Fibroblast of villous mesenchyme (primary cell): ENCODE measurements at places on chromosomes 16 and 17. TPM values are rescaled to one million over a fixed set of nuclear protein-coding genes. Genes with fewer than 3 reads are reported as not detected.

GRCh38 chr16:75965504-75966374 is 239.4 kb upstream of the CPHXL start:
- DNase-seq = no peak

DNA sequence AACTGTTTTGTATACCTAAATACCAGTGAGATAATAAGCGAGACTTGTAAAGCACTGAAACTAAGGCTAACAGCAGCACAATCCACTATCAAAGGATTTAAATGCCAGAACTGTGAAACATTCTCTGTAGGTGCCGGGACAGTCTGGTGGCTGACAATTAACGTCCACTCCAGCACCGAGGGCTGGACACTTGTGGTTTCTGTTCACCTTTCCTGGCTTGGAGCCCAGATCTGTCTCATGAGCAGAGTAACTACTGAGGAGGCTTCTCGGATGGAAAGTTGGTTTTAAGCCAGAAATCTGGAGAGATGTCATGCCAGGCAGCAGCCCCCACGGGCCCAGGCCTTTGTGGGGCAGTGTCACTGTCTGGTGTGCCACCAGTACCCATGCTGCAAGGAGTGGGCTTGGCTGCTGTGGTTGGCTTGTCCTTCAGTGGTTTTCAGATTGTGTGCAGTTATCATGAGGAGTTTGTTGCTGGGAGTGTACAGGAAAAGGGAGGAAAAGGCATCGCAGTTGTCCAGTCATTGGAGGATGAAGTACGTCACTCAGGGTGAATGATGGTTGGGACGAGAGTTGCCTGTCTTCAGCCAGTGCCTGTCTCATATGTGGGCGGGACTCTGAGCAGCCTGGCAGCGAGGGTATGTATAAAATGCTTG is 35.5 kb downstream of the UBN1 start:
- peak; percentile 47 for DNase-seq

DNA sequence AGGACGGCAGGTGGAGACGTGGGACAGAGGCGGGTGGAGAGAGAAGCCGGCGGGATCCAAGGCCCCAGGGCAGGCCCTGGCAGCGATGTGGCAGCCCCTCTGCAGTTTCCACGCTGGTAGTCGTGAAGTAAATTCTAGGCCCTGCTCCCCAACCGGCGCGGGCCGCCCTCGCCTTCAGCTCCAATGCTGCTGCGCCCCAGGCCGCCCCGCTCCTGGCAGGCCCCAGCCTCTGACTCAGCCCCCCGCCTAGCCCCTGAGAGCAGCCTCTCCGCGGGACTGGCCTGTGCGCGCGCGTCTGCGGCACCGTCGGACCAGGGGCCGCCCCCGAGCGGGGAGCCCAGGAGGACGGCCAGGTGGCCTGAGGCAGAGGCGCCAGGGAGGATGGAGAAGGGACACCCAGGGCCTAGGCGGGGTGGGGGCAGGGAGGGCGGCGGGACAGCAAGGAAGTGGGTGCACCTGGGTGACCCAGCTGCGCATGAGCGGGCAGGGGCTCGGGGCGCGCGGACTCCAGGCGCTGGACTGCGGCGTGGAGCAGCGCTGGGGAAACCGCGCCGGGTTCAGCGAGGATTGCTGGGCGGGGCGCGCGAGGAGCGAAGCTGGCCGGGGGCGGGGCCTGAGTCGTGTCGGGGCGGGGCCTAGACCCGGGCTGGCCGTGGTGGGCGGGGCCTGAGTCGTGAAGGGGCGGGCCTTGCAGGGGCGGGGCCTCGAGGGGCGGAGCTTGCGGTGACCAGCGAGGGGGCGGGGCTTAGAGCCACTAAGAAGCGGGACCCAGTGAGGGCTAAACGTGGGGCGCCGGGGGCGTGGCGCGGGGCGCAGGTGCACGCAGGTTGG is 29.6 kb downstream of the ZNF778 start:
- peak; percentile 88 for DNase-seq

DNA sequence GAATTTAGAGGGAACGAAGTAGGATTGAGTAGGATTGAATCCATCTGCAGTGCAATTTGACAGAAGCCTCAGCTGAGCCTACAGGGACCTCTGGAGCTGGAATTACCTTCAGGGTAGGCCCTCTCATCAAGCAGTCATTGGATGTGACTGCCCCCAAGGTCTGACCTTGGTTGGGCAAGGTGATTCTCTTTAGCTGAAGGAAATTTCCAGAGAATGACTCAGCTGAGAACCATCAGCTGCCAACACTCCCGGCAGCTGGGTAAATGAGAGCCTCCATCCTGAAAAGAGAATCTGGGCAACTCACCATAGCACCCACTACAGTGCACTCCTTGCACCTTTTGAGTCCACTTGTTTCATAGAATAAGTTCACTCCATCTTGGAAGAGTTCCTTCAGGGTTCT is 113.5 kb upstream of the MED13 start:
- DNase-seq = peak; percentile 56

DNA sequence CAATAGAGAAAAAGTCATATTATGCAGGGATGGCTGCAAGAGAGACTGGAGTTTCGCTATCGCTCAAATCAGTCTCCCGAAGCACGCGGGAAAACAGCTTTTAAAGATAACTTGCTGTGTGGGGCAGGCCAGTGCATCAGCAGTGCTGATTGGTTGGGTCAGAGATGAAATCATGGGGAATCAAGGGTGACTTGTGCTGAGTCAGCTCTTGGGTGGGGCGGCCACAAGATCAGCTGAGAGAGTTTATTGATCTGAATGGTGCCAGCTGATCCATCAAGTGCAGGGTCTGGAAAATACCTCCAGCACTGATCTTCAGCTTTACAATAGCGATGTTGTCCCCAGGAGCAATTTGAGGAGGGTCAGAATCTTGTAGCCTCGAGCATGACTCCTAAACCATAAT is 430.5 kb downstream of the RBFOX1 start:
- DNase-seq = no peak

DNA sequence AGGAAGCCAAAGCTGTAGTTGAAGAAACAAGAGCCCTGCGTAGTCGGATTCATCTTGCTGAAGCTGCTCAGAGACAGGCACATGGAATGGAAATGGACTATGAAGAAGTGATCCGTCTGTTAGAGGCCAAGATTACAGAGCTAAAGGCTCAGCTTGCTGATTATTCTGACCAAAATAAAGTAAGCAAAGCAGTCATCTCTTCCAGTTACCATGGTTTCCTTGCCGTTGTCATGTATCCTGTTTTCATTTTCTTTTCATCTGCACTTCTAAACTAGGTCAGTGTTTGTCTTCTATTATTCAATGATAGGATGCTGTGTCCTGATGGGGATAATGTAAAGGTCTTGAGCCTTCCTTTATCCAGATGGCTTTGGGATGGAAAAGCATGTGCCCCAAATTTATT is 104.3 kb downstream of the STXBP4 start:
- DNase-seq = peak; percentile 6

- no peak for DNase-seq
Observed at GRCh38 chr17:9612006-9612405, 33.3 kb upstream of the USP43 start.

The TEKT1 gene
- not detected in 2 replicates for total RNA-seq

The SNF8 gene
- 61.3 and 87.0 TPM in 2 replicates for total RNA-seq

The TNS4 gene
- not detected in 2 replicates for total RNA-seq
